Stimulated activated CD8-positive, alpha-beta memory T cell treated with anti-CD3 and anti-CD28 coated beads, Interleukin-4, amount 100 ng/mL, for 1 hour (primary cell): ENCODE measurements at places on chromosomes 4 and X.

DNA sequence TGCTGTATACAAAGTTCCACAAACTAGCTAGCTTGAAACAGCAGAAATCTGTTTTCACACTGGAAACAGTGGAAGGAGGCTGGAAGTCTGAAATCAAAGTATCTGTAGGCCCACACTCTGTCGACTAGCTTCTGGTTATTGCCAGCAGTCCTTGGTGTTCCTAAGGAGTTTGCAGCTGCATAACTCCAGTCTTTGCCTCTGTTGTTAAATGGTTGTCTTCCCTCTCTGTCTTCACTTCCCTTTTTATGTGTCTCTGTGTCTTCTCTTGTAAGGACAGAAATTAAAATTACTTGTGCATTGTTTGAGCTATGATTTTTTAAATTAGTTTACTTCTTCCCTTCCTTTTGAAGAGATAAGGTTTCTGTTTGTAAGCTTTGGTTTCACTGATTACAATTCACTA is 8.2 kb downstream of the MTHFD2L start:
- no peak for DNase-seq

DNA sequence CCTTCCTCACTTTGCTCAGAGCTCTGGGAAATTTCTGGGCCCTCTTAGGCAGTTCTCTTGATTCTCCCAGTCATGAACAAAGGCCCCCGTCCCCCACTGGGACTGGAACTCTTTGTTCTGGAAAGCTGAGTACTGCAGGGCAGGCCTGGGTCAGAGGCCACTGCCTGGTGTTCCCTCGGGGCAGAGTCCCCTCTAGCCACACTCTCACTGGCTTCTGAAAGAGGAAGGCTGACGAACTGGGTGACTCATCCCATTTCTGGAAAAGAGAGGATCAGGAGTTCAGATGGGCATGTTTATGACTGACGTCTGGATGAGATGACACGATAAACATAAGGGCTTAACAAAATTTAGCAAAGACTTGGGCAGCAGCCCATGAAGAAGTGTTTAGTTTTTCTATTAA is 47.7 kb downstream of the DDX3X start:
- no peak for DNase-seq

GRCh38 chr4:15361529-15361928 is 66.3 kb upstream of the C1QTNF7 start:
- no peak for DNase-seq

GRCh38 chr4:154503598-154503997 is 12.0 kb upstream of the DCHS2 start:
- DNase-seq = no peak

- DNase-seq = no peak
Measured at GRCh38 chr4:60757986-60758680, 442.0 kb upstream of the ADGRL3 start.

DNA sequence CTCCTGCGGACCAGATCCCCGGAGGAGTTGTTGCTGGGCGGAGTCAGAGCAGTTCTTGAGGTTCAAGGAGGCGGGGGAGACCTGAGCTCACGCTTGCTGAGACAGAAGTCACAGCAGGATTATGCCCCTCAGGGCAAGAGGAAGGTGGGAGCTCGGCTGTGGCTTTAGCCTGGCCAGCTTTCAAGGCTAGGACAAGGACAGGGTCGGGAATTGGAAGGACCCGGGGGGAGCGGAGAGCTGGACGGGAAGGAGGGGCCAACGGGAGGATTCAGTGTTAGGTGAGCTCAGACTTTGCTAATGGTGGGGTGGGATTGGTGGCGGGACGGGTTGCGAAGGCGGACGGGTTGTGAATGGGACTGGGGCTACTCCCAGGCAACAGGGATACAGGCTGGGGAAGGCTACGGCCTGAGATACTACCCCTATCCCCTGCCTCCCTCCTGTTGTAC is at the start of gene RIBC1:
Gene RIBC1 (plus strand): TSS at position 13 of the 446 bp plus-strand sequence. CDS start 3,404 bp downstream, outside the sequence.
- DNase-seq = no peak

DNA sequence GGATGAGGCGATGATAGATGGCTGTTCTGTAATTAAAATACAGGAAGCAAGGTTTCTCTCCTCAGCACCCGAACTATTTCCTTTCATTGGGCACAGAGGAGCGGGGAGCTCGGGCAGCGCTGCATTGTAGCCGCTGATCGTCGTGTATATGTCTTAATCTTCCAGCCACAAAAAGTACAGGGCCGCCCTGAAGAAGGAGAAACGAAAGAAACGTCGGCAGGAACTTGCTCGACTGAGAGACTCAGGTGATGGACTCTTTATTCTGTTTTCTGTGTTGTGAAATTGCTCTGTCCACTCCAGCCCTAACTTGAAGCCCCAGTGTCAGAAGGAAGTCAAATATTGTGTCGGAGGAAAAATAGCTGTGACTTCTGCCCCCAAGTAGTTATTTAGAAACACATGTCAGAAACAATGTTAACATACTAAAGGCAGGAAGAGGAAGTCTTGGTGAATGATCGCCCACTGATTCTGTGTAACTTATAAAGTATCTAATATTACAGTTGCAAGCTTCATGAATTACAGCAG is 546 bp downstream of the ZRSR2 start:
- no peak for DNase-seq

- DNase-seq = no peak
Measured at GRCh38 chr4:111934314-111934713, 210.9 kb upstream of the FAM241A start.
